Mammary epithelial cell (primary cell): ENCODE measurements at places on chromosomes 11 and 22. TPM values are rescaled to one million over a fixed set of nuclear protein-coding genes. Genes with fewer than 3 reads are reported as not detected.

DNA sequence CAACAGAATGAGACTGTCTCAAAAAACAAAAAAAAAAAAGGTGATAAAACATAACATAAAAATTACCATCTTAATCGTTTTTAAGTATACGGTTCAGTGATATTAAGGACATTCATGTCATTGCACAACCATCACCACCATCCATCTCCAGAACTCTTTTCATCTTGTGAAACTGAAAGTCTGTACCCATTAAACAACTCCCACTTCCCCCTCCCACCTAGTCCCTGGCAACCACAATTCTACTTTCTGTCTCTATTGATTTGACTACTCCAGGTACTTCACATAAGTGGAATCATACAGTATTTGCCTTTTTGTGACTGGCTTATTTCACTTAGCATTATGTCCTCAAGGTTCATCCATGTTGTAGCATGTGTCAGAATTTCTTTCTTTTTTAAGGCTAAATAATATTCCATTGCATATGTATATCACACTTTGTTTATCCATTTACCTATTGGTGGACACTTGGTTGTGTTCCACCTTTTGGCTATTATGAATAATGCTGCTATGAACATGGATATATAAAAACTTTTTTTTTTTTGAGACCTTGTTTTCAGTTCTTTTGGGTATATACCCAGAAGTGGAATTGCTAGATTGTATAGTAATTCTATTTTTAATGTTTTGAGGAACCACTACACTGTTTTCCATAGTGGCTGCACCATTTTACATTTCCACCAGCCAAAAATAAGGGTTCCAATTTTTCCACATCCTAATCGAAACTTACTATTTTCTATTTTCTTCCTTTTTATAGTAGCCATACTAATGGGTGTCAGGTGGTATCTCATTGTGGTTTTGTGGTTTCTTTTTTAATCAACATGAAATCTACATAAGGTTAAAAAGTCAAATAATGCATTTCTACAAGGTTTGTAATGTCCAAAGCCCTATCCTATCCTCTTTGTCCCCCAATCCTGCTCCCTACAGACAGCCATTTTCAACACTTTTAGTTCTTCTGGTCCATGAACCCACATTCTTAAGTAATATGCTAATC lies 23.4 kb upstream of the PIK3C2A start:
- DNase-seq, result no peak

- DNase-seq, result no peak
Measured at GRCh38 chr22:46364341-46365165, 29.0 kb downstream of the TRMU start.

GRCh38 chr11:19512618-19513017 lies 200.0 kb upstream of the NAV2 start:
- no peak for DNase-seq

DNA sequence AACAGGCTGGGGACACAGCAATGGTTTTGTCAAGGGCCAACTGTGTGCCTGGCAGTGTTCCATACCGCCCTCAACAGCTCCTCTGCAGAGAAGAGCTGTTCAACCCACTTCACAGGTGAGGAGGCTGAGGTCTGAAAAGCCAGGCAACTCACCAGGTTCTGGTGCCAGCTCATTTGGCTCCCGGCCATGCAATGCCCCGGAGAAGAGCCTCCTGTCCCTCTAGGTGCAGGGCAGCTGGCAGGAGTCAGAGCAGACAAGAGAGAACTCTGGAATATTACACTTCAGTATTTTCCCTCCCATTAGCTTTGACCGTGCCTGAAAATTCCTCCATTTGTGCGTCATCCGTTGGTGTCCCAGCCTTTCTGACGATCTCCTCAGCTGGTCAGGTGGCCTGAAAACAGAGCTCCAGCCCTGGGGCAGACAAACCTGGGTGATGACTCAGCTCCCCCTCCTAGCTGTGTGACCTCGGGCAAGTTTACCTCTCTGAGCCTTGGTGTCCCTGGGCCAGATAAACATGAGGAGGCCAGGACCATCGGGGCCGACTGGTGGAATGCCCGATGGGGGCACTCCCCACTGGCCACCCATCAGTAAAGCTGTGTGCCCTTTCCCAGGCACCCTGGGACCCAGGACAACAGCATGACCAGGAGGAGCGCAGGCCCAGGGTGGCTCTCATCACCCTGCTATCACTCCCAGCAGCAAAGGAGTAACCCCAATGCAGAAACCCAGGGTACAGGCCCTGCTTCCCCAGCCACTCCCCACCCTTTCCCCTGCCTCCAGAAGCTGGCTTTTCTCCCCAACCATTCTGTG lies 9.6 kb upstream of the C1QTNF6 start:
- peak; percentile 95 for DNase-seq

GRCh38 chr11:66328031-66328301 lies 8.3 kb downstream of the RIN1 start:
- peak; percentile 27 for DNase-seq

- peak; percentile 93 for DNase-seq
Measured at GRCh38 chr11:74288161-74288560, 23.3 kb downstream of the P4HA3 start.

DNA sequence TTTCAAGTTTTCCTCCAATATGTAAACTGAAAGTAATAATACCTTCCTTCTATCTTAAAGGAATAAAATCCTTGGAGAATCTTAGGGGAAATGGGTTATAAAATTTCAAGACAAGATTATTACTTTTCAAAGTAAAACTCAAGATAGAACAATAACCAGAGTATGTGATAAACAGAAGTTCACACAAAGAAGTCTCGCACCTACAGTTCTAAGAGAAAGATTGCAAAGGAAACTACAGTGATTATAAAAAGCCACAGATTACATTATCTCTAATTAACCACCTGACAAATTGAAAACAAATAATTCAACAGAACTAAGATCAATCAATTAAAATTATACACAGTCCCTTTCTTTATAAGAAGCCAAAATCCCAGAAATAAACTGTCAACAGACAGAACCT lies 34.0 kb downstream of the AMBRA1 start:
- DNase-seq, result no peak

GRCh38 chr11:56010716-56011115 lies 16.3 kb upstream of the OR5F1 start:
- no peak for DNase-seq

- peak; percentile 35 for DNase-seq
Measured at GRCh38 chr22:46044621-46045458, 67.9 kb upstream of the WNT7B start.

DNA sequence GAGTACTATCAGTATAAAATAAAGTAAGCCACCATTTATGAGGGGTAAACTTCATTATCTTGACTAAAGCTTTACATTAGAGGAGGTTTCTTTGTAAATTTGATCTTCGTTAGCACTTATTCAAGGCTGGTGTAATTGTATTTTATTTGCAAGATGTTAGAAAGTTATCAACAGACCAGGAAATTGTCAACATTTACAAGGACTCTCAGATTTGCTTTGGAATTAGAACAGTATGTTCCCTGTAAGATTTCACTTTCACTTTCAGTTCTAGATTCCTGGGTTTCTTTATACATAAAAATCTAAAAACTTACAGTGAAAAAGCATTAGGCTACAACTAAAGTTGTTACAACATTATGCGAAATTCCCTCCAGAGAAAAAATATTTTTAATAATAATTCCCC lies 4.6 kb upstream of the BIRC3 start:
- no peak for DNase-seq

DNA sequence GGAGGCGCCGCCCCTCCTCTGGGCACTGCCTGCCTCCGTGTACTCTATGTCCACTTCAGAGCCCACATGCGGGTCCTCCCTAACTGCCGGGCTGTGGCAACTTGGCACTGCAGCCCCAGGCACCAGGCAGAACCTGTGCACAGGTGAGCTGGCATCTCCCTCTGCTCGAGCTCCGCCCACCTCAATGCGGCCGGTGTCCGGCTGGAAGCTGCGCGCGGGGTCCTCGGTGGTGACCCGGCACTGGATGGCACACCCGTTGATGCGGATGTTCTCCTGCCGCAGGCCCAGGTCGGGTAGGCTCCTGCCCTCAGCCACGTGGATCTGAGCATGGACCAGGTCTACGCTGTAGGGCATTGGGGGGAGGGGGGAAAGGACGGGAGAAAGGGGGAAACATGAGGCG lies 9.1 kb downstream of the LRFN4 start:
- no peak for DNase-seq

GRCh38 chr11:86699040-86699791 lies 26.8 kb upstream of the ME3 start:
- DNase-seq, result no peak

DNA sequence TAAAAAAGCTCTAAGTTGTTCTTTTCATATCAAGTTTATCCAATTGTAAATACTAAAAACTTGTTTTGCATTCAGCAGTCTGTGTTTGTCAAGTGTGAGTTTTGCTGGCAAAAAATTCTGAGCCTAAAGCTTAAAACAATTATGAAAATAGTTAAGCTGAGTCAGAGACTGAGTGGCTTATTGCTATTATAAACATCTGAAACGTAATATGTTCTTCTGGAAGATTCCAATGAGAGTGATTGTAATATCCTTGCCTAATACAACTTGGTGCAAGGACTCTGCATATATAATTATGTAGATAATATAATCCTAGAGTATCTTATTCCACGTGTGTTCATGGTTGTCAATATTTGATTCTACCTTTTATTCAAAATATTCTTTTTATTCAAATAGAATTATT lies 14.1 kb upstream of the NUP50 start:
- DNase-seq, result no peak

DNA sequence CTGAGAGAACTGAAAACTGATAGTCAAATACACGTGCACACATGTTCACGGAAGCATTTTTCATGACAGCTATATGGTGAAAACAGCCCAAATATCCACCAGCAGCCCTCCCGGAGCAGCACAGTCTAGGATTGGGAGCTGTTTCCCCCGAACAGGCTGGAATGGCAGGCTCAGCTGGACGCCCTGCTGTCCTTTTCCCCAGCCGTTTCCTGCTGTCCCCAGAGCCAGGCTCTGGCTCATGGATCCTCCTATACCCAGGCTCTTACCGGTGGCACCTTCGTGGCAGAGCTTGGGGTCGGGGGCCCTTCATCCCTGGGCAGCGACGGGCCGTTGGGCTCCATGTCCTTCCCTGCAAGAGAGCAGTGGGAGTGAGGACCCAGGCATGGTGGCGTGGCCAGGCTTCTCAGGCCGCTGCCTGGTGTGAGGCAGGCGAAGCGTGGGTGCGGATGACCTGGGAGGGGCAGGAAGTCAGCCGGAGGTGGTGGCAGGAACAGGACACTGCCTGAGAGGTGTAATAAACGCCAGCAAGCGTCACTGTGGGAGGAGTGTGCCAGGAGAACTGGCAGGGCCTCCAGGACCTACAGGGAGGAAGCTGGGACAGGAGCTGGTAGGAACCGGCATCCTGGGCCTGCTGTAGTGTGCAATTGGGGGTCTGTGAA lies 38.8 kb downstream of the OSBPL5 start:
- DNase-seq, result peak; percentile 47

GRCh38 chr11:70756341-70756740 lies 358.0 kb downstream of the CTTN start:
- DNase-seq, result no peak

DNA sequence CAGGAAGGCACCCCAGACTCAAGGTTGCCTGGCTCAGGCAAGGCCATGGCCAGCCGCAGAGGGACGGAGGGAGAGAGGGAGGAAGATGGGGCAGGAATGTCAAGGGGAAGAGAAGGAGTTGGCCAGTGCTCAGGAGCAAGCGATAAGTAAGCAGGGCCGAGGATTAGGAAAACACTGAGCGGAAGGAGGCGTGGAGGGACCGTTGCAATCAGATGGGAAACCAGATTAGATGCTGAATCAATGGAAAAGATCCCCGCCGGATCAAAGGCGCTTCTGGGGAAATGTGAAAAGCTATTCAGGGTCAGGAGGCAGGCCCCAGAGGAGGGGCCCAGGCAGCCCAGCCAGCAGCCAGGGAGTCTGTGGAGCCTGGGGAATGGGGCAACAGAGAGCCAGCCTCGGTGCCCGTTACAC lies 26.6 kb upstream of the MYEOV start:
- no peak for DNase-seq

- peak; percentile 67 for DNase-seq
Measured at GRCh38 chr11:47485107-47485506, 36.2 kb upstream of the RAPSN start.

DNA sequence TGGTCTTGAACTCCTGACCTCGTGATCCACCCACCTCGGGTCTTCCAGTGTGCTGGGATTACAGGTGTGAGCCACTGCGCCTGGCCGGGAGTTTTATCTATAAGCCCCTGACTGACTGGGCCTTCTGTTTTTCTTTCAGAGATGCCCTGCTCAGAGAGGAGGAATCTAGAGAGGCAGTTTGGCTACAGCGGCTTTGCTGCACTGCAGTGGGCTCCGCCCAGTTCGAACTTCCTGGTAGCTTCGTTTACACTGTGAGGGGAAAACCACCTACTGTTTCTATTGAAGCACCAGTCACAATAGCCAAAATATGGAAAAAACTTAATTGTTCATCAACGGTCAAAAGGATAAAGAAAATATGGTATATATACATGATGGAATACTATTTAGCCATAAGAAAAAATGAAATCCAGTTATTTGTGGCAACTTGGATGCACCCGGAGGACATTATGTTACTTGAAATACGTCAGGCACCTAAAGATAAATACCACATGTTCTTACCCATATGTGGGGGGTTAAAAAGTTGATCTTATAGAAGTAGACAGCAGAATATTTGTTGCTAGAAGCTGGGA lies 31.9 kb upstream of the FAM181B start:
- DNase-seq, result no peak

GRCh38 chr11:118870396-118871343 lies 13.0 kb upstream of the CXCR5 start:
- no peak for DNase-seq

DNA sequence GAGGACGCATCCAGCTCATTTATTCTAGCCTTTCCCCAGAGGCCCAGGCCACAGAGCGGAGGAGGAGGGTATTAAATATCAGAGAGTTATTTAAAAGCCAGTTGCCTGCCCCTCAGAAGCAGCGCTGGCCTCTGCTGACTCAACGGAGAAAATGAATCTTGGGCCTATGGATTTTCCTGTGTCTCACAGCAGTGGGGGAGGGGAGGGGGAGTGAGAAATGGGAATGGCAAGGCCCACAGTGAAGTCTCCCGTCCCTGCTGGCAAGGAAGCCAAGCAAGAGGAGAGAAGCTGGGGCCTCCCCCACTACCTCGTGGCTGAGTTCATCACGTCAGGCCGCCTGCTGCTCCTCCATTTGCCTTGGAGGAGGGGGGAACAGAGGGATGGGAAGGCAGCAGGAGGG lies 4.5 kb upstream of the TPBGL start:
- DNase-seq, result no peak

- no peak for DNase-seq
Measured at GRCh38 chr22:44549701-44550100, 51.7 kb upstream of the RTL6 start.

GRCh38 chr11:72989727-72990126 lies 152.4 kb downstream of the FCHSD2 start:
- DNase-seq, result no peak

GRCh38 chr11:120909676-120910416 lies 114.1 kb upstream of the TBCEL start:
- DNase-seq, result no peak

GRCh38 chr11:6022956-6023355 lies 7.6 kb downstream of the OR56A1 start:
- peak; percentile 40 for DNase-seq

The MUC6 gene
- under 0.01 TPM for total RNA-seq

The SCGB1C1 gene
- total RNA-seq, result not detected in 2 replicates

The CCDC73 gene
- total RNA-seq, result 0.08 TPM in 1 of 2 replicates, not detected in the other

The ZP1 gene
- not detected in 2 replicates for total RNA-seq

The GLYATL2 gene
- total RNA-seq, result 0.37 and 0.96 TPM in 2 replicates

The HIKESHI gene
- 48.3 TPM for total RNA-seq

The PLAAT5 gene
- under 0.01 TPM for total RNA-seq

The OR52I1 gene
- not detected in 2 replicates for total RNA-seq

The MS4A7 gene
- total RNA-seq, result not detected in 2 replicates

The TMEM45B gene
- 0.47 and 0.61 TPM in 2 replicates for total RNA-seq

The SCT gene
- not detected in 2 replicates for total RNA-seq

The TH gene
- total RNA-seq, result 0.24 and 0.61 TPM in 2 replicates

The FGF3 gene
- total RNA-seq, result not detected

The OR4C15 gene
- total RNA-seq, result not detected in 2 replicates

The SPON1 gene
- total RNA-seq, result 0.17 TPM
